ENCODE measurements at places on chromosomes 2 and 18.

- DNase-seq, result no peak
Measured at GRCh38 chr2:239110595-239111048, 262.7 kb downstream of the TWIST2 start.

DNA sequence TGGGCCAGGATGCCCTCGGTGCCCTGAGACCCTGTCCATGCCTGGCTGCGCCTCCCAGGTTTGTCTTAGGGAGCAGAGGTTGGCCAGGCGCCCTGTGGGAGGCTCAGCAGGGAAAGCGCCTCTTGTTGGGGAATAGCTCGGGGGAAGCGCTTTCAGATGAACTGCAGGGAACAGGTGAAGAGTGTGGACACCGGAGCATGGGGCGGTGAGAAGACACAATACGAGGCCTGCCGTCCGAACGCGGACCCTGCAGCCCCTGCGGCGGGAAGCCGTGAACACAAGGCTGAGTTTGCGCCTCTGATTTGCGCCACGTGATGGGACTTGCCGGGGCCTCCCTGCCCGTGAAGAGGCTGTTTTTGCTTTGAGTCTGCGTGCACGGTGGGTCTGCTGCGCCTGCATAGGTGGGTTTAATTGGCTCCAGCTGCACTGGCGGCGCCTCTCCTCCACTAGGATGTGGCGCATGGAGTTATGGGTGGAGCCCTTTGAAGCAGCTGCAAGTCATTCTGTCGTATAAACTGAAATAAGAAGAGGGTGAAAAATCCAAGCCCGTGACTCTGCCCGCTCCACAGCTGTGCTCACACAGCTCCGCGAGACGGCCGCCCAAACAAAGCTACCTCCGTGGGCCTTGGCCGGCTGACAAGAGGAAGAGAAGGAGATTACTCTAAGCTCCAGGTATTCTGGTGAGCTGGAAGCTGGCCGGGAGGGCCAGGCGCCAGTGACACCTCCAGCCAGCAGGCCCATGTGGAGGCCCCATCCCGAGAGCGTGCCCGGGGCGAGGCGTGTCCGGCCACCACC is 103.5 kb upstream of the CTDP1 start:
- no peak for DNase-seq

- DNase-seq, result no peak
Measured at GRCh38 chr2:75035444-75036353, 77.3 kb downstream of the POLE4 start.

DNA sequence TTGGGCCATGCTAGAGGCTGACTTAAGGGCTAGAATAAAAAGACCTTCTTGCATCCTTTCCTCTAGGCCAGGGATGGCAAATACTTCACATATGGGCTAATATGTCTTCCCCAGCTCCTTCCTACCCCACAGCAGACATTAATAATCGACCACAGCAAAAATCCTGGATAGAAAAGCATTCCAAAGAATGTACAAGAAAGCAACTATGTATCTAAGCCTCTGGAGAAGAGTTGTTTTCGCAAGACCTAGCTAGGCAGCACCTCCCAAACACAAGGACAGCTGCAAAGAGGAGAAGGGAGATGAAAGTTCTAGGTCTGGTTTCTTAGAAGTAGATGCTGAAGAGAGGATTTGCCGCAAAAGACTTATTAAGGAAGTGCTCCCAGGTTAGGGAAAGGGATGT is 372.6 kb downstream of the SLC4A3 start:
- no peak for DNase-seq

- DNase-seq, result no peak
Measured at GRCh38 chr2:176418768-176419167, 149.5 kb downstream of the MTX2 start.

DNA sequence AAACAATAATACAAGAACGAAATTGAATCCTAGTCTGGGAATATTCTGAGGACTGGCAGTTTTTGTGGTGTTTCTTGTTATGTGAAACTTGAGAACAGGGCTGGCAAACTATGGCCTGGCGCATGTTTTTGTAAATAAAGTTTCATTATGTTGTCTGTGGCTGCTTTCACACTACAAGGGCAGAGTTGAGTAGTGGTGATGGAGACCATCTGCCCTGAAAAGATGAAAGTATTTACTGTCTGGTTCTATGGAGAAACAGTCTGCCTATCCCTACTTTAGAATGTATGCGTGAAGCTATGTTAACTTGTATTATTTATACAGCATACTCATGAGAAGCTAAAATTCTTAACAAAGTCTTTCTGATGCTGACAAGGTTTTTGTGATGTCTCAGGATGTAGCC is 351.9 kb downstream of the LRRTM1 start:
- no peak for DNase-seq

DNA sequence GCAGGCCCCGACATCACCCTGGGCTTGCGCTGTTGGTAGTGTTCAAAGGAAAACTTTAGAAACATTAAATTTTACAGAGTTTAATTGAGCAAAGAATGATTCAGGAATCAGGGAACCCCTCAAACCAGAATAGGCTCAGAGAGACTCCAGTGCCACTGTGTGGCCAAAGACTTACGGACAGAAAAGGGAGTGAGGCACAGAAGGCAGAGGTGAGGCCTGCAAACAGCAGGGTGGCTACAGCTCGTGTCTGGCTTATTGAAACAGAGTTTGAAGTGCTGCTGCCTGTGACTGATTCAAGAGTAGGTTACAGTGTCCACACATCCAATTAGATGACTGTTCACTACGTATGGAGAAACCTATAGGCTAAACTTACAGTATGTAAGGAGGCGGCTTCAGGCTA is 2.4 kb upstream of the CTDP1 start:
- no peak for DNase-seq

- DNase-seq, result no peak
Measured at GRCh38 chr18:70044632-70045031, 97.0 kb upstream of the CD226 start.

DNA sequence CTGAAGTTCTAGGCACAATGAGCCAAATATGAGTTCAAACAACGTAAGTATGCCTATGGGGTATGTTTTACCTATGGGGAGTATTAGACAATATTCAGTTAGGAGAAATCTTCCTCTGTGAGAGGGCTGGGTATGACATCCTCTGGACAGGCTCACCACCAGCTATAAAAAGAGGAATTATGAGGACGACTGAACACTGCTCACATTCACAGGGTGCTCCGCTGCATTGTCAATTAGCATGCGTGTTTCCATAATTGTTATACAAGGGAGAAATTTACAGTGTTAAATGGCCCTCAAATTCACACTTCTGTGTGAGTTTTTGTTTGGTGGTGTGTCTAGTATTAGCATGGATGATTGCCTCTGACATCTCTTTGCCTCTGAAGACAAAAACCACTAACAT is 700.4 kb downstream of the BCL11A start:
- DNase-seq, result no peak

GRCh38 chr18:72225958-72226357 is 318.2 kb downstream of the CBLN2 start:
- no peak for DNase-seq

GRCh38 chr2:239955989-239956817 is 68.9 kb downstream of the NDUFA10 start:
- DNase-seq, result no peak

GRCh38 chr2:190327867-190328572 is 8.4 kb upstream of the HIBCH start:
- DNase-seq, result no peak

GRCh38 chr18:5503740-5504139 is 40.1 kb downstream of the EPB41L3 start:
- no peak for DNase-seq

DNA sequence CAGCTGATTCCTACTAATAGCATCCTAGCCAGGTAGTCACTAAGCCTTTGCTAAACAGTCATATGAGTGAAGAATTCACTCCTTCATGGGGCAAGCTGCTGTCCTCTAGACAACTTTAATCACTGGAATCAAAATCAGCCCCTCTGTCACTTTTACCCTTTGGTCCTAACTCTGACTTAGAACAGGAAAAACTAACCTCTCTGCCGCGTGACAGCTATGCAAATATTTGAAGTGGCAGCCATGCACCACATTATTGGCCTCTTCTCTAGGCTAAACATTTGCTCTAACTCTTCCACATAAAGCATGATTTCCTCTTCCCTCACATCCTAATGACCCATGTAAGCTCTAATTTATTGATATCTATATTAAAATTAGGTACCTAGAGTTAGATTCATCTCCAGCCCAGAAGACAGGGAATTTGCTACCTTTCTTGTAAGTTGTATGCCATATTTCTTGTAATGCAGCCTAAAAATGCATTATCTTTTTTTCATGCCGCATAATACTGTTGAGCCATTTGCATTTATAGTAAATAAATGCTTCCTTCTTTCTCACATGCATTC is 12.8 kb upstream of the ONECUT2 start:
- DNase-seq, result no peak

DNA sequence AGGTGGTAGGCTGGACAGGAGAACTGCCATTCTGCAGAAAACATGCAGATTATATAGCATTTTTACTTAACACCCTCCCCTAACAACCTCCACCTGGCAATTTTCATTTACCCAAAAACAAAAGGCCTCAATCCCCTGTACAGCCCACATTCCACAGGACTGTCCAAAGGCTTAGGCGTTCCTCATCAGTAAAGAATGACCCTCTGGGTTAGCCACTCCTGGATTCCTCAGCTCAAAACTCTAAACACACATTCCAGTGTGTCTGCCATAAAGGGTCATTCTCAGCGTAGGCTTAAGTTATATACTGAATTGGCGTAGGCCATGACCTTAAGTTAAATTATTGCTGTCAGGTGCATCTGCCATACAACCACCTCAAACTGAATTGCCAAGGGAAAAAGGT is 261.8 kb upstream of the CHAC2 start:
- no peak for DNase-seq

DNA sequence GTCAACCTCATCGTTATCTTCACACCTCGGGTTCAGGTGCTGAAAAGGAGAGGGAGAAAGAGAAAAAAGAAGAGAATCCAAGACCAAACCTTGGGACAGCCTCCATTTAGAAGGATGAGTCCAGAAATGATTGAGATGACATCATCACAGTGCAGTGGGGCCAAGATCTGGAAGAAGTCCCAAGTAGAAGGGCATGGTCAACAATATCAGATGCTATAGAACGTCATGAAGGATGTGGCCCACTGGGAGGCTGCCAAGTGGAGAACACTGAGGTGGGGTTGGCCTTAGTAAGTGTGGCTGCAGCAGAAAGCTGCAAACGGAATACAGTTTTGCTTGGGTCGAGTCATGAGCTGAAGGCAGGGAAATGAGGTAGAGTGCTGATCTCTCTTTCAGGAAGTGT is 91.1 kb upstream of the FZD7 start:
- no peak for DNase-seq

DNA sequence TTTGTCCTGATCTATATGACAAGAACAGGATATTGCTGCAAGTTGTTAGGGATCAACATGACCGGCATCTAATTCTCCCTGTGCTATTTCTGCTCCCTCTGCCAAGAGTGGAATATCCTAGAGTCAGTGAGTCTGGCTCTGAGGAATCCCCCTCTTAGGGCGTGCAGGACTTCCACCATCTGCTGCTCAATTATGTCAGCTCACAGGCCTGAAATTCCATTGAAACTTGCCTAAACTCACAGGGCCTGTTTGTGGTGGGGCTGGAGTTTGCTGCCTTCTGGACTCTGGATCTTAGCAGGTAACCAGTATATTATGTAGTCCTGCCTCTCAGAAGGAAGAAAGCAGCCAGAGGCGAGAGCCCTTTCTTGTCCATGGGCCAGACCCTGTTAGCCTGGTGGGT is 323.0 kb downstream of the TSN start:
- DNase-seq, result no peak

DNA sequence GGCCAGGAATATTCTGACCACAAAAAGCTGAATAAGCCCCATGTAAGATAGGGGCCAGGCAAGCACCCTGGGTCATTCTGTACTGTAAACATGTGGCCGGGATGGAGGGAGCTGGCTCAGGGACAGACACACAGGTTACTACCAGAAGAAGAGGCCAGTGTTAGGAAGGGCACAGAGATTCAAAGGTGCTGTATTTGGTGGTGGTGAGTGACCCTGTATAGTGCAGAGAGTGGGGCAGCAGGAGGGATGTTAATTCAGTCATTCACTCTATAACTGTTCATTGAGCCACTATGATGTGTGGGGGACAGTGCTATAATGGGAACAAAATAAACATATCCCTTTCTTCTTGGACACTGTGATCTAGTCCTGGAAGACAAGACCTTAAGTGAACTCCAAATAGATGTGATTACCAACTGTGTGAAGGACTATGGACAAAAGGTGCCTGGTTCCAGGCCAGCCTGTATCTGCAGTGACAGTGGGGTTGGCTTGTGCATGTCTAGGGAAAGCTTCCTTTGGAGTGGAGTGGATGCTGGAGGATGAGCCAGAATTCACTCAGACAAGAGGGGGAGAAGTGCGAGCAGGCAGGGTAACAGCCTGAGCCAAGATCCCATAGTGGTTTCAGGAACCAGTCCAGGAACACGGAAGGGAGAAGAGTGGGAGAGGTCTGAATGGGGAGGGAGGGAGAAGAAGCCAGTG is 8.3 kb downstream of the MOCOS start:
- no peak for DNase-seq

DNA sequence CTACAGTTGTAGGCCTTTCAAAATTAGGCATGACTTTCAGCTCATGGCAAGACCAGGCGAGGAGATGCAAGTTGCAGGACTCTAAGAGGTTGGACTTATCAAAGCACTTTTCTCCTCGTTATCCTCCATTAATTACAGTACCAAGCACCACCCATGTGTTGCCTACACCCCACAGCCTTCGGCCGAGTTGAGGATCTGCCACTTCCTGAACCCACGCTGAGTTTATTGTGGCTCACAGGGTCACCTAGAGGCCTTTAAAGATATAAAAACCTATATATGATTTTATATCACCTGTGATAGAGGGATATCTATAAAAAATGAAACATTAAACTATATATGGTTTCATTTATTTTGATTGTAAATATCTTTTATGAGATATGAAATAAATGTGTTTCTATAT is 2.6 kb downstream of the UGT1A10 start:
- DNase-seq, result no peak

- no peak for DNase-seq
Measured at GRCh38 chr2:28270456-28271152, 122.1 kb upstream of the FOSL2 start.

GRCh38 chr18:68445668-68446426 is 269.1 kb downstream of the TMX3 start:
- DNase-seq, result no peak

GRCh38 chr2:120916446-120916845 is 180.8 kb downstream of the GLI2 start:
- no peak for DNase-seq

- no peak for DNase-seq
Measured at GRCh38 chr2:158828378-158829164, 33.5 kb downstream of the DAPL1 start.
